Prostate gland (tissue), 2 donors: ENCODE measurements at places on chromosomes 16 and 17. TPM values are rescaled to one million over a fixed set of nuclear protein-coding genes. Genes with fewer than 3 reads are reported as not detected.

IRF8 gene
- 1.8 TPM for total RNA-seq

MYO15A gene
- 0.32 TPM for total RNA-seq

- DNase-seq, result no peak
- no peak overlapping the region for H3K27ac ChIP-seq
- no peaks in the 10 kb centered on the region for H3K4me1 ChIP-seq
- no peak overlapping the region for H3K4me3 ChIP-seq
- no peaks in the 10 kb centered on the region for H3K27me3 ChIP-seq
These were observed 18.4 kb downstream of the GOSR1 start for GRCh38 chr17:30495586-30495985.

DNA sequence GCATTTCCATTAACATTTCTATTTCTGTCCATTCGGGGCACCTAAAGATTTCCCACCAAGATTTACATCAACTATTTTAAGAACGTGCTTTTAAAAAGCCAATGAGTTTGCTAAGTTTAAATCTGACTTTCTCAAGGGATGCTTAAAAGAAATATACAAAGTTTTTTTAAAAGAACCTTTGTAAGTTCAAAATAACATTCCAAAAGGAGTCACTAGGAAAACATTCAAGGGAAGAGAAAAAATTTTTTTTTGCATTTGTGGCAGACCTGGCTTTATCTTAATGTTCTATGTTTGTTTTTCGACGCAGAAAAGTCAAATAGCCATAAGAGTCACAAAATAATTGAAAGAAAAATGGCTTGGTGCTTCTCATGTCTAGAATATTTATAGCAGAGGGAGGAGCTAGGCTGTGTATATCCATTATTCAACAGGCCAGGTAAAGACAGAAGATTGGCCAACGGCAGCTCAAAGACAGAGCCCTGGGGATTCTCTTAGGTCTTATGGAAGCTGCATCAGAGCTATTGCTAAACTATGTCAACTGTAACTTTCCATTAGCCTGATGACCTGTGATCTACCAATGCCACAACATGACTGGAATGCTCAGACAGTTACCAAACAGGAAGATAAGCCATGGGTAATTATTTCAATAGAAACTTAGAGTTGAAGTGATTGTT, 37.8 kb upstream of the MYOCD start:
- DNase-seq, result no peak
- no peak overlapping the region for H3K27ac ChIP-seq
- H3K27me3 ChIP-seq, result no peaks in the 10 kb centered on the region
- no peak overlapping the region for H3K4me3 ChIP-seq
- no peaks in the 10 kb centered on the region for H3K4me1 ChIP-seq

DNA sequence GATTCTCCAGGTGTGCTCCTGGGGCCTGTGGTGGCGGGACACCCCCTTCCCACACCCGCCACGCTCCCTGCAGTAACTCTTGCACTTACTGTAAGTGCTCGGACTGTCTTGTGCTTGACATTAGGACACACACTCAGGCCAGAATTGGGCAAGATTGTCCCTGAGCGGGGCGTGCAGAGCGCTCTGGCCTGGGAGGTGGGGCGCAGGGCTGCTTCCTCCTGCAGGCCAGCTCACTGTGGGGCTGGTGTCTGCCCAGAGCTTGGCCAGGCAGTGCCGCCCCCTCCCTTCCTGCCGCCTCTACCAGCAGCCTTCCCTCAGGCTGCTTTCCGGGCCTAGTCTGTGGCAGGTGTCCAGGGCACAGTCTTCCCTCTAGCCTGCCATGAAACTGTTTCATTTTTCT, 6.1 kb upstream of the ATP6V0C start:
- no peak overlapping the region for H3K4me3 ChIP-seq
- no peaks in the 10 kb centered on the region for H3K27me3 ChIP-seq
- H3K4me1 ChIP-seq, result no peaks in the 10 kb centered on the region
- no peaks in the 10 kb centered on the region for H3K36me3 ChIP-seq
- H3K27ac ChIP-seq, result no peak overlapping the region
